ENCODE measurements at places on chromosomes 3 and 15. TPM values are rescaled to one million over a fixed set of nuclear protein-coding genes. Genes with fewer than 3 reads are reported as not detected.

LRRIQ4 gene
- 0.33 TPM for total RNA-seq

CCR3 gene
- total RNA-seq = not detected

CCR5 gene
- total RNA-seq = 0.11 TPM

IMPG2 gene
- total RNA-seq = 221 TPM

GABRR3 gene
- 25.8 TPM for total RNA-seq

LRTM1 gene
- 22.9 TPM for total RNA-seq

FBXL22 gene
- 5.1 TPM for total RNA-seq

TF gene
- 1,294 TPM for total RNA-seq

H1-8 gene
- not detected for total RNA-seq

GPR156 gene
- 3.8 TPM for total RNA-seq

GASK1A gene
- total RNA-seq = 24.4 TPM

CAMK1 gene
- total RNA-seq = 20.4 TPM

C2CD4B gene
- 5.7 TPM for total RNA-seq

LINGO1 gene
- 35.2 TPM for total RNA-seq

C3orf22 gene
- total RNA-seq = not detected

IGSF11 gene
- total RNA-seq = 51.5 TPM

SERINC4 gene
- 3.8 TPM for total RNA-seq

TMEM40 gene
- total RNA-seq = 0.82 TPM

GOLGA8J gene
- total RNA-seq = 0.33 TPM
